ENCODE measurements at places on chromosomes 1 and 21. TPM values are rescaled to one million over a fixed set of nuclear protein-coding genes. Genes with fewer than 3 reads are reported as not detected.

- no peak for DNase-seq
These were observed 73.1 kb downstream of the GPR88 start for GRCh38 chr1:100611086-100611485.

DNA sequence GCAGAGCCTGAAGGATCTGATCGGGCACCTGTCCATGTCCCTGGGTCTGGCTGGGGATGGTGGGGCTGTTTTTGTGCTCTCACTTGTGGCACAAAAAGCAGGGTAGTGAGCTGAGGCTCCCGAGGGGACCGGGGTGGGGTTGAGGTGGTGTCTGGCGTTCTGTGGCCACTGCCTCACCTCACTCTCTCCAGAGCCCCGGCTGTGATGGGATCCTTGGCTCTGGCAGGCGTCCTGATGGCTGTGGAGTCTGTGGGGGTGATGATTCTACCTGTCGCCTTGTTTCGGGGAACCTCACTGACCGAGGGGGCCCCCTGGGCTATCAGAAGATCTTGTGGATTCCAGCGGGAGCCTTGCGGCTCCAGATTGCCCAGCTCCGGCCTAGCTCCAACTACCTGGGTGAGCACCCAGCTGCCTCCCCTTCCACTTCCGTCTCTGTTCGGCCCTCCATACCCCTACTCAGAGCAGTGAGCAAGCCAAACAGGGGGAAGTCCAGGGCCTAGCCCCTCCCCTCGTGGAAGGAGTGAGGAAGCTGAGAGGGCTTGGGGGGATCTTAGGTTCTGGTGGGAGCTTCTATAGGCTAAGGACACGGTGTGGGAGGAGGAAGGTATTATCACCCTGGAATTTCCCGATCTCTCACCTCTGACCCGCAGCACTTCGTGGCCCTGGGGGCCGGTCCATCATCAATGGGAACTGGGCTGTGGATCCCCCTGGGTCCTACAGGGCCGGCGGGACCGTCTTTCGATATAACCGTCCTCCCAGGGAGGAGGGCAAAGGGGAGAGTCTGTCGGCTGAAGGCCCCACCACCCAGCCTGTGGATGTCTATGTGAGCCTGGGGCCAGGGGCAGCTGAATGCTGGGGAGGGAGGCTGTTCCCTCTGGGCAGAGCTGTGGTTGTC, 7.0 kb downstream of the ADAMTSL4 start:
- DNase-seq: no peak

- DNase-seq: no peak
These were observed 39.6 kb upstream of the LBR start for GRCh38 chr1:225467193-225468020.

DNA sequence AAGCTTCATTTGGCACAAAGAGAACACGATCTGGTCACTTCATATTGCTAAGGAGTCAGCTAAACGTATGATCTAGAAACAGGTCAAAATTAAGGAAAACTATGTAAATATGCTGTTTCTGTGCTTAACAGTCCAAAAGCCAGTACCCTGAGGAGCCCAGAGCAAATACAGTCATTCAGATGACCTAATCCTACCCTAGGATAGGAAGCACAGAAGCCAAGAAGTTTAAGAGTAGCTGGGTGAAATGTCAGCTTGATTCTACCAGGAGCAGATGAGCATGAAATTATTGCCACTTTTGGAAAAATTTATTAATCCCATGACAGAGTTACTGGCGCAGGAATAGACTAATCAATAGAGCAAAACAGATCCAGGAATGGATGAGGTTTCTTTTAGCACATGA, 18.3 kb downstream of the SORT1 start:
- no peak for DNase-seq

DNA sequence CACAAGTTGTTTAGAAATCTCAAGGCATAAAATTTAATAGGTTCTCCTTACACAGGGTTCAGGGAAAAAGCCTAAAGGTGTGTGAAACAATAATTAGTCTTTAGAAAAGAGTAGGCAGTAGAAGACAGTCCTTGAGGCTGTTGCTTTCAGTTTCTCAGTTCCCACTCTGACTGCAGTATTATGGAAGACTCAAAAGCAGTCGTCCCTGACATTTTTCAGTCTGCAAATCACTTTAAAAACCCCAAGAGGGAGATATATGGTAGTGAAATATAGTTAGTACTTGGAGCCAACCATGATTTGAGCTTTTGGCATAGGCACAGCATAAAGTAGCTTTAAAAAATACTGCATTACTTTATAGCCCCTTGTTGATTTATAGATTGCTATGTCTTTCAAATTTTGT, 299.7 kb downstream of the OLFM3 start:
- no peak for DNase-seq

The DISC1 gene
- polyA plus RNA-seq: 5.2 TPM

- DNase-seq: no peak
These were observed 280.4 kb downstream of the HLX start for GRCh38 chr1:221159608-221160007.

DNA sequence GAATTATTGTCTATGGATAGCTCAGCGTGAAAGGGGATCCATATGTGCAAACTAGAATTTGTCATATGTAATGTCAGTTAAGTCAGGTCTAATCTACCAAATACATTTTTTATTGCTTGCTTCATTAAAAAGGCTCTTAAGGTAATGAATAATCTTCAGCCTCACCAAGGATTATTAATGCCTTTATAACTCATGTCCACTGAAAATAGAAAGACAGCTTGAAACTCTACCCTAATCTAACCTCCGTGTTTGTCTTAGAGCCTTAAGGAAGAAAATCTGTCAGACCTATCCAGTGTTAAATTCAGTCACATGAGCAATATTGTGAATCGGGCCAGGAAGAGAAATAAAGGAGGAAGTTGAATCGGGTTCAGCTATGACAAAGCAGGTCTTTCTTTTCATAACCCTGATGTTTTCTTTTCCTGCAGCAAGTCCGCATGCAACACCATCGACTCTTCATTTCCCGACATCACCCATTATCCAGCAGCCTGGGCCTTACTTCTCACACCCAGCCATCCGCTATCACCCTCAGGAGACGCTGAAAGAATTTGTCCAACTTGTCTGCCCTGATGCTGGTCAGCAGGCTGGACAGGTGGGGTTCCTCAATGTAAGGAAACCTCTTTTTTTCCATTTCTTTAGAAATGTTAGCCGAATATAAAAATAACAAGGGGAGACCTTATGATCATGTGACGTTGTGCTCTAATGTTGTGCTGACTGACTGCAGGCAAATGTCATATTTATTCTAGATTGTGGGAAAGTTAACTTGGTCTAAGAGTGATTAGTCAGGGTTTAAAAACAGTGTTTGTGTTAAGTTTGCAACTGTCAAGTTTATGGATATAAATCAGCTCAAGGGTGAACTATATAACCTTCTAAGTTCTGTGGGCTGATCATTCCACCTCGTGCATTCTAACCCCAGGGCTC, 321.0 kb downstream of the TM2D1 start:
- DNase-seq: no peak

Measured in renal cortex interstitium (tissue), 15 donors.